Mammary epithelial cell (primary cell): ENCODE measurements at places on chromosomes 5 and 9.

- DNase-seq, result no peak
Observed at GRCh38 chr9:129305246-129305645, 127.2 kb upstream of the IER5L start.

DNA sequence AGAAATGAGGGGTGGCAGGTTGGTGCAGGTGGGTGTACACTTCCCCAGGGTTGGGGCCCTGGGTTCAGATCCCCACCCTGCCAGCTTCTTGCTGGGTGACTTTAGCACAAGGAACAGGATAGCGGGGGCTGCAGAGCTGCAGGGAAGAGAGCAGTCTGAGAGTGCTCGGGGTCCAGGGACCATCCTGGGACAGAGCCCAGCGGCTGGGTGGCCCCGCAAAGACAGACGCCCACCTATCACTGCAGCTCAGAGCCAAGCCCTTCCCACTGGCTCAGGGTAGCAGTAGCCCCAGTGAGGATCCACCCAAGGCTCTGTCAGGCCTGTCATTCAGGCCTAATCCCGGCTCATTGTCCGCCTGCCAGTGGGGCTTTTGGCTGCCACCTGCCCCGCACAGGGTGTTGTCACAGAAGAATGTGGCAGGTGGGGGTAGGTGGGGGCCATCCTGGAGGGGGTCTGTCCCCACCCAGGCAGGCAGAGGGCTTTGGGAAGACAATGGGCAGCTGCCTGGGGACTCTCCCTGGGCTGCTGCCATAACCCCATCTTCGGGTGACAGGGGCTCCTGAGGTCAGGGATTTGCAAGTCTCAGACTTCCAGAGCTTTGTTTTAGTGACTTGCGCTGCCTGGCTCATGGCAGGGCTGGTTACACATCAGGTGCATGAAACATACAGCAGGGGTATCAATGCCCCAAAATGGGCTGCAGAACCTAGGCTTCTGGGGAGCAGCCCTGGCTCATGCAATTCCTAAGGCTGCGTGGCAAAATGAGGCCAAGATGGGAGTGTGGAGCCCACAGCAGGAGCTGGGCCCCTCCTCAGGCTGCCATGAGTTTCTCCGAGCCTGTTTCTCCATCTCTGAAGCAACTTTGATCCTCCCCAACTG, 52.1 kb downstream of the BARX1 start:
- DNase-seq, result no peak

GRCh38 chr9:132896906-132897305, 18.2 kb downstream of the SPACA9 start:
- no peak for DNase-seq

DNA sequence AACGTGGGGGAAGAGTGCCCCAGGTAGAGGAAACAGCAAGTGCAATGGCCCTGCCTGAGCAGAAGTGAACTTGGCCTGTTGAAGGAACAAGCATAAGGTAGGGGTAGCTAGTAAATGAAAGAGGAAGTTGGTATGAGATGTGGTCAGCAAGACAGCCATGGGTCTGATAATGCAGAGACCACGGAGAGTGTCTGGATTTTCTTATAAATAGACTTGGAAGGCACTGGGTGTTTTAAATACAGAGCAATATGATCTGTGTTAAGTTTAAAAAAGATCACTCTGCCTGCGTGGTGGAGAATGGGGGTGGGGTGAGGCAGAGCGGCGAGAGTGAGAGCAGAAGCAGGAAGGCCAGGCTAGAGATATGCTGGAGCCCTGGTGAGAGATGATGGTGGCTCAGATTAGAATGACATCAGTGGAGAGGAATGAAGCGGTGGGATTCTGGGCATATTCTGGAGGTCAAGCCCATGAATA, 4.2 kb downstream of the ADAM19 start:
- no peak for DNase-seq

DNA sequence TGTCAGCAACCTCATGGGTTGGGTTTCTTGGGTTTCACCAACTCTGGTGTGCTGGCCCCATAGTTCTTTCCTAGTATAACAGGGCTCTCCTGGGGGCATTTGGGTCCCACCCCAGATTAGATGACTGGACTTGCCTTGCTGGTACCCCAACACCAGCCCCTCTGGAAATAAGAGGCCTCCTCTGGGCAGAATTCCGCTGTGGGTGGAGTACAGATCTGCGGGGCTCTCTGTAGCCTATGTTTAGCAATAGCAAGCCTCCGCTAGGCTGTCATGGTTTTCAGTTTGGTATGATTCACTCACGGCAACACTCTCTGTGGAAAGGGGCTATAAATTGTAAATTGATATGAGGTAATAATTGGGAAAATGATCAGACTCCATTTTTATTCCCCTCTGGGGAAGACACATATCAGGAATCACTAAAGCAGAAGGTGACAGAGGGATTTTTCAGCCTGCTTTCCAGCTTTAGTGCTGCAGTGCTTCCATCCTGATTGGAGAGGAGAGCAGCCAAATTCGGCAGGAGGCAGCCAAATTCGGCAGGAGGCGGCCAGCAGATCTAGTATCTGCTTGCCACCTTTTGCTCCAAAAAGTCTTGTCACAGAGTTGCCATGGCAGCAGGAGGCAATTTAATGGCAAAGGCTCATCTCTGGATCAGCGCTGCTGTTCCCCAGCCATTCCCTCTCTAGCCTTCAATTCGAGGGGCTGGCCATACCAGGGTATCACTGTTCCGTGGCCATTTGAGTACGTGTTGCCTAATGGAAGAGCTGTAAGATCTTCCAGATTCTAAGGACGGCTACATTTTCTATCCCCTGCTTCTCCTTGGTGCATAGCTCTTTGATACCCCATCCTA, 84.6 kb downstream of the SLC44A1 start:
- DNase-seq, result no peak

DNA sequence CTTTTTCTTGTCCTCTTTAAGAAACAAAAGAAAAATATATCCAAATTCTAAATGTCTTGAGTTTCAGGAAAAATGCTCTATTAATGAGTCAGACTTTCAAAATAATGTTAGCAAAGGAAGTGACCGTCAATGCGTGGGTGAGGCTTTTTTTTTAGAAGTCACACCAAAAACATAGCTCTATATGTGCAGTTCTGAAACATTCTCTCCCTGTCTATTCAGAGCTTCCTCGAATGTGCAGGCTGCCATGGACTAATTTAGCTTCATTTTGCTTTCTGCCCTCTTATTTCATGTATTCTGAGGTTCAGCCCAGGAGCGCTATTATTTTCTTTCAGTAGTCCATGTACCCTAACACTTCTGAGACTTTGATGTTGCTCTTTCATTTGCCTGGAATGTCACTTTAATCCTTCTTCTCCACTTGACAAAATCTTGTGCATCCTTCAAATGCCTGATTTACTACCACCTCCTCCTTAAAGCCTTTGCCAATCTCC, 72.5 kb upstream of the RASA1 start:
- peak; percentile 53 for DNase-seq

DNA sequence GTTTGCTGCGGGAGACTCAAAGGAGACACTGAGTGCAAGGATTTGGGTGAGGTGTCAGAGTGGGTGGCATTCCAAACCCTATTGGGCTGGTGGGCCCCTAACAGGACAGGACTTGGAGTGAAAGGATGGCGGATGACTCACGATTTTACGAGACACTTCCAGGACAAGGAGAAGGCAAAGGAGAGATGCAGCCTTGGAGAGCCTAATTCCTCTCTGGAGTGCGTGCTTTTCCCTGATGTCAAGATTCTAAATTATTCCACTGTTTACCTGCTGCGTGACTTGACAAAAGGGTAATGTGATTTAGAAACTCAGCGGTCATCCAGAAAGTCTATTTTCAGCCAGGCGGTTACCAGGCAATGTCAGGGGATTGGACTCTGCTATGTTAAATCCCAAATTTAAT, 41.6 kb upstream of the CD180 start:
- DNase-seq, result no peak

GRCh38 chr9:4922101-4922500, 63.0 kb upstream of the JAK2 start:
- no peak for DNase-seq

- DNase-seq, result no peak
Observed at GRCh38 chr9:93708289-93708986, 132.1 kb downstream of the PHF2 start.

DNA sequence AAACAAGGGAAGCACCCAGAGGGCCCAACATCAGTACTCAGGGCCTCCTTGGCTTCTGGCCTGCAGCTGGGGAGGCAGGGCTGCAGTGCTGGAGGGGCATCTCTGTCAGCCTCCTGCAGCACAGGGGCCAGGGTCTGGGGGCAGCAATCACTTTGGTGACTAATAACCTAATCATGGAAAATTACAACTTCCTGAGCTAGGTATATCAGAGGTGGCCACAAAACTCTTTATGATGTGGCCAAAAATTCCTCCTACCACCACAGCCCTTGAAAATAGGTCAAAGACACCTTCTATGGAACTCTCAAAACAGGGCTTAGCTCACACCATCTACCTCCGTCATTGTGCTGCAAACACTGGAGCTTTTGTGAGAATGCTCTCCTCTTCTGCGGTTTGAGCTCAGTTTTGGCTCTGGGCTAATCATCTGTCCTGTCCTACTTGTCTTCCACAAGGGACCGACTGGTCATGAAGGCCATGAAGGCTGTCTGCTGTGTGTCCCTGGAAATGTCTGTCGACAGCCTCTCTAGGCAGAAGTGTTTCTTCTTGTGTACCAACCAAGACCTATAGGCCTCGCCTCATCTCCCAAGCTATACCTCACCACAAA, 28.6 kb downstream of the CSF2 start:
- peak; percentile 80 for DNase-seq

DNA sequence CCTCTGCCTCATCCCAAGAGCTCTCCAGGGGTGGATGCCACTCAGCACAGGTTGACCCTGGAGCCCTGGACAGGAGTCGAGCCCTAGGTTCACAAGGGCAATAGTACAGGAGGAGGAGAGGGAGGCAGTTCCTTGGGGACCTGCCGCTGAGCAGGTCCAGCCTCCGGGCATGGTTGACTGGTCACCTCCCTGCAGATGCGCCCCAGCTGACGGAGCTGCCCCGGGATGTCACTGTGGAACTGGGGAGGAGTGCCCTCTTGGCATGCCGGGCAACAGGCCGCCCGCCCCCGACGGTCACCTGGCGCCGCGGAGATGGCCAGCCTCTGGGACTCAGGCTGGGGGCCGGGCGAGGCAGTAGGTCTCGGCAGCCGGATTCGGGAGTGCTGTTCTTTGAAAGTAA, 53.7 kb downstream of the HMCN2 start:
- no peak for DNase-seq

GRCh38 chr5:60208716-60209115, 315.2 kb upstream of the PDE4D start:
- DNase-seq, result no peak

DNA sequence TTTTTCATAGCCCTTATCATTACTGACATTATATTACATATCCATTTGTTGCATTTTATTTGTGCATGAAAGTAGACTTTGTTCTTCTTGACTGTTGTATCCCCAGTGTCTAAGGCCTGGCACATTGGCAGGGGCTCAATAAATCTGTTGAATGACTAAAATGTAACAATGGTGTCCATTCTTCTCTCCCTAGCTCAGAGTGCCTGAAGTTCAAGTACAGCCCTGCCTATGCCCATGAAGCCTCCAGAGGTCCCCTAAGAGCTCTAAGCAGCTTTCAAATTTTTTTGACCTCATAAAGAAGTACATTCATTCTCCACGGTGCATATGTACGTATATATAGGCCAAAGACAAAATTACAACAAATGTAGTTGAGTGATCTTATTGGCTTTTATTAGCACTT, 4.2 kb upstream of the BSPRY start:
- DNase-seq, result no peak

GRCh38 chr5:59473611-59474010, 419.9 kb downstream of the PDE4D start:
- no peak for DNase-seq

DNA sequence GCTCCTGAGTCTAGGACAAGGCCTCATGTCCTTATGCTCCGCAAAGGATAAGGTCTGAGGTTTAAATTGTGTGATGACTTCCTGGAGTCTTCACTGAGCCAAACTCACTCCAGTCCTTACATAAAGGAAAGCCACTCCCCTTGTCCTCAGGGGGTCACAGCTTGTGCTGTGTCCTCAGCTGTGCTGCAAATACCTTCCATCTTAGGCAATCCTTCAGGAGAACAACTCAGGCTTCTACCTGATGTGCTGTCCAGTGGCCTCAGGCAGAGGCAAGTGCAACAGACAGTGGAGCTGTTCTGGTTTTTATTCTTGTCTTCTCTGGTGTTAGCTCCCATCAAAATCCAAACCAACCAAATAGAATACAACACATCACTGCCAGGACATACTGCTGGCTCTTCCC, 151.5 kb downstream of the TAF11L14 start:
- no peak for DNase-seq

DNA sequence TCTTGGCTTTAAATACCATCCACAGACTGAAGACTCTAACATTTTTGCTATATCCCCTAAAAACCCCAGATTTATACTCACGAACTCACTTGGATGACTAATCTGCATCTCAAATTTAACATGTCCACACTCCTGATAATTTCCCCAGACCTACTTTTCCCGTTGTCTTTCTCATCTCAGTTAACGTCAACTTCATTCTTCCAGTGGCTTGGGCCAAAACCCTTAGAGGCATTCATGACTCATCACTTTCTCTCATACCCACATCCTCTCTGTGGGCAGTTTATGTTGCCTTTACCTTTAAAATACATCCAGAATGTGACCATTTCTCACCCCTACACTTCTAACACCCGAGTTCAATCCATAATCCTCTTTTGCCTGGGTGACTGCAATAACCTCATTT, 96.7 kb downstream of the EDIL3 start:
- peak; percentile 92 for DNase-seq

- DNase-seq, result no peak
Observed at GRCh38 chr5:33205079-33205478, 235.7 kb upstream of the TARS1 start.

- no peak for DNase-seq
Observed at GRCh38 chr5:38497946-38498345, 58.5 kb downstream of the LIFR start.

- DNase-seq, result no peak
Observed at GRCh38 chr5:43833961-43834360, 231.0 kb downstream of the NNT start.

DNA sequence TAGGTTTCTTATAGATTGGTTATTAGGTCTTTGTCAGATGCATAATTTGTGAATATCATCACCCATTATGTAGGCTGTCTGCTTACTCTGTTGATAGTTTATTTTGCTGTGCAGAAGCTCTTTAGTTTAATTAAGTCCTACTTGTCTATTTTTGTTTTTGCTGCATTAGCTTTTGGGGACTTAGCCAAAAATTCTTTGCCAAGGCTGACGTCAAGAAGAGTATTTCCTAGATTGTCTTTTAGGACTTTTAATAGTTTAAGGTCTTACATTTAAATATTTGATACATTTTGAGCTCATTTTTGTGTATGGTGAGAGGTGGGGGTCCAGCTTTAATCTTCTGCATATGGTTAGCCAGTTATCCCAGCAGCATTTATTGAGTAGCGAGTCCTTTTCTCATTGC, 24.8 kb upstream of the ANGPTL2 start:
- DNase-seq, result no peak

GRCh38 chr9:6716766-6717165, 41.0 kb upstream of the KDM4C start:
- DNase-seq, result no peak

GRCh38 chr5:60410427-60410826, 289.5 kb downstream of the DEPDC1B start:
- DNase-seq, result peak; percentile 44

DNA sequence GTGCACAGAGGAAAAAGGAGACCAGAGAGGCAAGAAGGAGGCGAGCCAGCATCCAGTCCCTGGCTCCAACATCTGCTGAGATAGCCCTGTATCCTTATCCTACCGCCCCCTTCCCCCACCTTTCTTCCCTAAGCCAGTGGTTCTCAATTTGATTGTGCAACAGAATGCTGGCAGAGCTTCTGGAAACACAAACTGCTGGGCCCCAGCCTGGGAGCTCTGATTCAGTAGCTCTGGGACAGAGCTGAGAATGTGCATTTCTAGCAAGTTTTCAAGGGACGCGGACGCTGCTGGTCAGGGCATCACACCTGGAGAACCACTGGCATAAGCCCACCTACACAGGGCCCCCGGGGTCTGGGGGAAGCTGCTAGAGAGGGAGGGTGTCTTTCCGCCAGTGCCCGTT, 21.1 kb downstream of the AK8 start:
- no peak for DNase-seq
